Stimulated activated naive CD8-positive, alpha-beta T cell treated with anti-CD3 and anti-CD28 coated beads, Interleukin-15, amount 100 ng/mL, for 72 hours (primary cell): ENCODE measurements at places on chromosomes 5 and 9.

DNA sequence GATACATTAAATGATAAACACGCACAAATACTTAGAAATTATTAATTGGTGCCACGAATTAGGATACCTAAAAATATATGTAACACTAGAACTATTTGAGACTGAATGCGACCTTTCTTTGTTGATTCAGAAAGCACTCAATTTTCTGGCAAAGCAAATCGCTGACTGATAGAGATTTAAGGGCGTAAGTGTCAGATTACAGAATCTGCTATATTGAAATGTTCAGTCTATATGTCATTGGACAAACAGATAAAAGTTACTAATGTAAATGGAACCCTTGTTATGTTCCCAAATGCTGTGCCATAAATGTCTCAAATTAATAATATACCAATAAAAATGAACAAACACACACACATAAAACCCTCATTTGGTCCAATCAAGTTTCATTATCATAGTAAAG lies 137.9 kb downstream of the MPDZ start:
- DNase-seq, result no peak

GRCh38 chr9:135525241-135526088 lies 4.2 kb downstream of the LCN1 start:
- no peak for DNase-seq

GRCh38 chr5:180328296-180329137 lies 24.6 kb downstream of the GFPT2 start:
- peak; percentile 83 for DNase-seq

GRCh38 chr5:154058055-154059038 lies 19.6 kb downstream of the MFAP3 start:
- DNase-seq, result no peak

DNA sequence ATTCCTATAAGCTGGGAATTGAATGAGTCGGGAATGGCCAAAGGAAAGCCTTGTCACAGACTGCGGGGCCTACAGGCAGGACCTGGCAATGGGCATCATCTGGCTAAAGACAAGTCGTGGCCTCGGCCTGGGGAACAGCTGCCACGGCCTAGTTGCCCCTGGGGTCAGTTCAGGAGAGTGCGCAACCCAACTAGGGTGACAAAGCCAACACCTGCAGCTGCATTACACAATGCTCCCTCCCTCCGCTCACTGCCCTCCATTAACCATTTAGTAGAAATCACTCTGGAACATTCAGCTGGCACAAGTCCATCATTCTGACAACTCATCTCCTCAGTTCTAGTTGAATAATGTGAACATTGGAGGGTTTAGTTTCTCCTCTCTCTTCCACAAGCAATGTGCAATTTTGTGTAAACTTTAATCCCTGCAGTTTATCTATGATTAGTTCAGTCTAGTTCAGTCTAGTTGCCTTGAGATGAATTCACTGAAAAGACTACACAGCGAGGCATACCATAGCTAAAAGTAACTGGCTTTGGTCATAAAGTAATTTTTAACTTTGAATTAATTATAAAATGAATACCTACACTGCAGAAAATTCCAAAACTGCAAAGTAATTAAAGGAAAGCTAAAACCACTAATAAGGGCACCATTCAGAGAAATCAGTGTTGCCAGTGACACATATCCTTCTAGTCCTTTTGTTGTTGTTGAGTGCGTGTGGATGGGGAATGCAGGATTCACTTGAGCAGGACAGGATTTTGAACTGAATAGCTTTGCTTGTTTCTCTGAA lies 5.1 kb downstream of the GLDC start:
- no peak for DNase-seq

DNA sequence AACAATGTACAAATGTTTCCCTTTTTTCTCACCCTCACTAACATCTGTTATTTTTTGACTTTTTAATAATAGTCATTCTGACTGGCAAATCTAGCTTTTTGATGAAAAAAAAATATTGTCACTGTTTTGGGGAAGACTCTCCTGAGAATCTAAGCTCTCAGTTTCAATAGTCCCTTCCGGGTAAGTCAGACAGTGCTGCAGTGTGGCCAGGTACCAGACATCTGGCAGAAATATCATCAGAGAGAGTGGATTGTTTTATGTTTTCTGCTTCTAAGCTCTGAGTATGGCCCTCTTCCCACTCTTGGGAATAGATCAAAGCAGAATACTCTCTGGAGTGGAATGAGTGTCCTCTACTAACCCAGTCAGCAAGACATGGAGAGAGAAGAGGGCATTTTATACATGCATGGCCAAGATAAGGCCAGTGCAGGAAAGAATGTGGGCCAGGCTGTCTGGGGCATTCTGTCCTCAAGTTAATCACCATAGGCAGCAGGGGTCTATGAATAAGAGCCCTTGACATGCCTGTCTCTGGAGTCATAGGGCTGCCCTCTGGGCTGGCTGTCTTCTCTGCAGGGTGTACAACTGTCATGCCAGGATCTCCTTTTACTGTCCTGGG lies 38.5 kb upstream of the OR2S2 start:
- DNase-seq, result no peak

DNA sequence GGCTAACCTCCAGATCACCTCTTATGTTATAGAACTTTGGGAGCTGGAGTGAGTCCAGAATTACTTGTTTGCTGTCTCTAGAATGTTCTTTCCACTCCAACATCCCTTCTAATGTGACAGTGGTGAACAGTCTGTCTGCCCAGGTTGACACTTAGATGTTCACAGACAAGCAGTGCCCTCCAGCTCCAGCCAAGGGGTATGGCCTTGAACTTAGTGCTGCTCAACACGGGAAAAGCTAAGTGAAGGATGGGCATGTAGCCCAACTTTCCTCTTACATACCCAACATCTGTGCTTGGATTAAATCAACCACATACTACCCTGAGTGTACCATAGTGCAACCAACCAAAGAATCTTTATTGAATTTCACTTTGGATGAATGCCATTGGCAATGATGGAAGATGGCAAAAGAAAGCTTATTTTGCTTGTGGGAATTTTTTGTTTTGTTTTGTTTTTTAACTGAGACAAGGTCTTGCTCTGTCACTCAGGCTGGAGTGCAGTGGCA lies 201.2 kb downstream of the NXNL2 start:
- DNase-seq, result no peak

DNA sequence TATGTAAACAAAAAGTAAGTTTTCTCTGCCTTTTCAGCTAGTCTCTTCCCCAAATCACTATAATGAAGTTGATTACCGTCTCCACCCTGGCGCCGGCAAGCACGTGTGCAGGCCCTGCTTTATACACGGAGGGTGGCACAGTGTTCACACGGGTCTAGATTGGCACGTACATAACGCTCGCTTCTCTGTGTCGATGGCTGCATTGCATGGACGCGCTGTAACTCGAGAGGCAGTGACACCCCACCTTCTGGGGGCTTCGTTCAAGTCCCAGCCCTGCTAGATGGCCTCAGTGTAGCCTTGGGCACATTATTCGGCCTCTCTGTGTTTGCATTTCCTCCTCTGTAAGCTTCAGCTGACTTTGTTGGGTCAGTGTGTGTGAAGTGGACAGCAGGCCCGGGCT lies 223.9 kb downstream of the FANCC start:
- no peak for DNase-seq

DNA sequence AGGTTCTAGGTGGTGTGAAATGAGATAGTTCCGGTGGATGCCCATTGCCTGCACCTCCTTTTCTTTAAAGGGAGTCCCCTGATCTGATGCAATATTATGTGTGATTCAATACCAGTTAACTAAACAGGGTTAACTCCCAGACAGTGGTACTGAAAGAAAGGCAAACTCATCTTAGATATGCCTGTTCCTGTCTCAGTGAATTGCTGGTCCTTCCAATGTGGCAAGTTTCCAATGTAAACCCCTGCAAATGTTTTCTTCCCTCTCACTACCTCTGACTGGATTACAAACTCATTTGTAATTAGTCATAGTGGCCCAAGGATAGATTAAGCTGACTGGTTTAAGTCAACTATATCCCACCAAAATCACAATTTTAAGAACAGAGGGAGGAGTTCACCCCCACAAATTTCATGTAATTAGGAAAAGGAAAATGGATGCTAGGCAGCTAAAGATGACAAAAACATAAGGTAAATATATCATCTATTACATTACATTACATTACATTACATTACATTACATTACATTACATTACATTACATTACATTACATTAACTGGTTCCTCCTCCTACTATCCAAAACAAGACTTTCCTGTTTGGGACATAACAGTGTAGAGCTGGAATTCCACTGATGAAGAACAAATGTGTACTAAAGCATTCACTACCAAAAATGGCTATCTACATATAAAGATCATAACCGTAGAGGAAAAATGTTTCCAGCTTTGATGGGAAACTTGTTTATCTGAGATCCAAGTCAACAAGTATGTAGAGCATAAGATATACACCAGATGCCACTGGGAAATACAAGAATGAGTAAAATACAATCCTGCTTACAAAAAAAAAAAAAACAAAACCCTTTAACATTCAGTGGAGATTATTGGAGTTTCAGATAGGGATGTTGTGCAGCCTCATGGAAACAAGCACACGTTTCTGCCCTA lies 121.5 kb upstream of the SNX2 start:
- no peak for DNase-seq

- no peak for DNase-seq
Observed at GRCh38 chr9:78539904-78540303, 243.0 kb downstream of the PSAT1 start.

GRCh38 chr5:74313896-74314295 lies 326.6 kb downstream of the ENC1 start:
- no peak for DNase-seq

GRCh38 chr9:104027295-104027694 lies 66.8 kb upstream of the SMC2 start:
- DNase-seq, result no peak

GRCh38 chr5:34526682-34527305 lies 129.3 kb upstream of the RAI14 start:
- DNase-seq, result no peak

GRCh38 chr9:89663614-89663970 lies 58.8 kb downstream of the GADD45G start:
- DNase-seq, result no peak

GRCh38 chr5:177994063-177994462 lies 2.0 kb downstream of the PROP1 start:
- no peak for DNase-seq

DNA sequence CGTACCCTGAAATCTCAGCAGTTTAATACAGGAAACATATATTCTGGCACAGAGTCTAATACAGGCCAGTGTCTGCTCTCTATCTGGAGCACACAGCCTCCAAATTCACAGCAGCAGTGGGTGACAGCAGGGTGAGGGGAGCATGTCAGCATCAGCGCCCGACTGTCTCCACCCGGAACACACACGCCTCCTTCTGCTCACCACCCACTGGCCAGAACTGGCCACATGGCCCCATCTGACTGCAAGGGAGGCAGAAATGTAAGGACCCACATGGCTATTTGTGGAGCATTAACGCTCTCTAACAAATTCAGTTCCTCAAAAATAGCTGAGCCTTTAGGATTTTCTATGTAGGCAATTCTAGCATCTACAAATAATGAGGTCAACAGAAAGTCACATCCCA lies 24.6 kb downstream of the UBE2QL1 start:
- no peak for DNase-seq

DNA sequence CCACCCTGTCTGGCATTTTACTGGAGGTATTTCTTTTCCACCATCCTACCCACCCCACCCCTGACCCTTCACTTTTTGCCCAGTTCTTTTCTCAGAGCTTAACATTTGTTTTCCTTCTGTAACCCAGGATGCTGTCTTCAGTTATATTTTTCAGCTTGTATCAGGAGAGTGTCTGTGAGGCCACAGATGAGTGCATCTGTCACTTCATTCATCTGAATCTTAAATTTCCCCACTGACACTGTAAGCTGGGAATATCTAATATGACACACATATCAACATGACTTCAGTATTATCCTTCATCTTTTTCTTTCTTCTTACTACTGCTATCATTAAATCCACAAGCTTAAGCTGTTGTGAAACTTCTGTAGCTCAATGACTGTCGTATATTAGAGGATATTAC lies 4.9 kb downstream of the MARCHF3 start:
- no peak for DNase-seq

GRCh38 chr5:177306674-177307543 lies 3.3 kb downstream of the PRELID1 start:
- DNase-seq, result no peak

- DNase-seq, result no peak
Observed at GRCh38 chr5:44089424-44090144, 299.6 kb downstream of the FGF10 start.

- peak; percentile 43 for DNase-seq
Observed at GRCh38 chr5:177447611-177448243, 1.1 kb downstream of the PRR7 start.
